ENCODE measurements at places on chromosomes 4 and X.

GRCh38 chr4:81421346-81422218, 50.1 kb downstream of the RASGEF1B start:
- DNase-seq = no peak

DNA sequence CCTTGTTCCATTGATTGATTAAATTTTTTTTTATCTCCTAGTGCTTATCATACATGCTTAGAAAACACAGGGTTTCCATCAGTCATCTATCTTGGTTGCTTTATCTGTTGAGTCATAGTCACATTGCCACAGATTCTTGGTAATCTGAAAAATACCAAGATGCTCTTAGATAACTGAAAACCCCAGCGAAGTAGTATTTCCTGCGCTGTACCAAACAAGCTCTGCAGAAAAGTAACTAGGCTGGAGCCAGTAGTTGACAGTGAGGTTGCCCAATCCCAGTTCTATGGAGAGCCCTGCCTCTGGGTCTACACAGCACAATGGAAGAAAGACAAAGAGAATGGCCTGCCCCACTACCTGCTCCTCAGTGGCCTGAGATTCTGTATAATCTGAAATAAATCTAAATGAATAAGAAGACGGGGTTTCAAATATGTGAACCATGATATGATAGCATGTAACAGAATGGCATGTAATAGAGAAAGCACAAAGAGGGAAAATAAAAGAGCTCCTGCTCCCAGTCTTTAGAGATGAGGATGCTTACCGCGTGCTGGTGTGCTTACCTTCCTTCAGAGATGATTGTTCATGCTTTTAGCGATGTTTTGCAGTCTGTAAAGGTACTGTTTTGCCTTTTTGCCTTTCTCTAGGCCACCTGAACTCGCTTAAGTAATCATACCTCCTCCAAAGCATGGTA, 55.3 kb upstream of the RAPGEF2 start:
- DNase-seq = no peak

DNA sequence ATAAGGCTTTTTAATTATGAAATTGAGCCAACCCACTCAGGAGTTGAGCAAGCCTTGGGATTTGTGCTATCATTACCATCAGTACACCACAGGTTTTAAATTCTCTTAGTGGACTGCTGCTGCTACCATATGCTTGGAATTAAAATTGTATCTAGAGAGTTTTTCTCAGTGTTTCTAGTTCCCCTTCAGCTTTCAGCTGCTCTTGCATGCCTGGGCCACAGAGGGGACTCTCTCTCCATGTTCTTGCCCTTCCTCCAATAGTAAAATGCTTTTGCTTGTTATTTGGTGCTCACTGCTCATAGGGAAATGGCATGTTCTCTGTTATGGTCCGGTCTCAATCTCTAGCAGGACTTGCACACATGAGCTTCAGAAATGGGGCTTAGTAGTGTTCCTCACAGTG, 101.9 kb downstream of the IGSF1 start:
- DNase-seq = no peak

DNA sequence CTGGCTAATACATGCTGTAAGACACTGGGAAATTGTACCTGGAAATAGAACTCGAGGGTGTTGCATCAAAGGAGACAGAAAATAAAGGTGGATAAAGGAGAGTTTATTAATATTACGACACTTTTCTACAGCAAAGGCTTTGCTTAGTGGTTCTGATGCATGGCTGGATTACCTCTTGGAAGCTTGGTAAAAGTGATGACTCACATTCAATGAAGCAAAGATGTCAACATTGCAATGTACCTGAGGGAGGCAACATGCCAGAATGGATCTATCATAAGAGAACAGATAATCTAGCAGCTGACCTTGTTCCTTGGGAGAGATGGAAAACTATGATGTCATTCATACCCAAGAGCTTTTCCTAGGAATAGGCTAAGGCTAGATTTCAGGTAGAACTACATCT, 735.1 kb upstream of the DIAPH2 start:
- DNase-seq = no peak

- no peak for DNase-seq
These were observed 133.9 kb downstream of the EGF start for GRCh38 chr4:110046588-110047049.

DNA sequence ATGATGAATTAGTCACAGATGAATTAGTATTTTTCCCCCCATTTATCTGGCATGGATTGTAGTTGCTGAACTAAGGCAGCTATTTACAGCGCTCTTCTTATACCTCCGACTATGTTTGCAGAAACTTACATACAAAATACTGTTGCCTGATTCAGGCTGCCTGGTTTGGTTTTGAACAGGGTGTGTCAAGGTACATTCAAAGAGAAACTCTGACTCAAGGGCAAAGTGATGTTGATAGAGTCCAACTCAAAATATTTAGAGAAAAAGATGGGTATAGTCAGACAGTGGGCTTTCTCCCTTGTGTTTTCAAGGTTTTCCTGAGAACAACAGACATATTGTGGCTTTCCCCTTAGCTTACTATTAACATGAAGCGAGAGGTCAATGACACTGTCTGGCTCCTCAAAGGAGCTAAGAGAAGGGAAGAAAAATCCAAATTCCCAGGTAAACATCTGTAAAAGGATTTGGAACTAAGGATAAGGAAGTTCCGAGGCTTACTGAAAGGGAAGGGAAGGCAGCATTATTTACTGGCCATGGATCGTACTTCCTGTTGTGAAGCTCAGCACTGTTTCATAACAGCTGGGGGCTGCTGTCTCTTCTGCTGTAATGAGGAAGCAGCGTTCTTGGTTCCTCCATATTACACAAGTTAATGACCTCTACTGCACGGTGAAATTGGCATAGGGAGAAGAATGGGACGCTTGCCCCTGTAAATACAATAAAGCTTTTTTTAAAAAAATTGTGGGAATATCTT, 30.9 kb downstream of the FAM9C start:
- DNase-seq = no peak

- DNase-seq = no peak
These were observed 13.3 kb downstream of the OFD1 start for GRCh38 chrX:13747836-13748235.

GRCh38 chrX:152418025-152418424, 33.1 kb downstream of the GABRA3 start:
- DNase-seq = no peak

DNA sequence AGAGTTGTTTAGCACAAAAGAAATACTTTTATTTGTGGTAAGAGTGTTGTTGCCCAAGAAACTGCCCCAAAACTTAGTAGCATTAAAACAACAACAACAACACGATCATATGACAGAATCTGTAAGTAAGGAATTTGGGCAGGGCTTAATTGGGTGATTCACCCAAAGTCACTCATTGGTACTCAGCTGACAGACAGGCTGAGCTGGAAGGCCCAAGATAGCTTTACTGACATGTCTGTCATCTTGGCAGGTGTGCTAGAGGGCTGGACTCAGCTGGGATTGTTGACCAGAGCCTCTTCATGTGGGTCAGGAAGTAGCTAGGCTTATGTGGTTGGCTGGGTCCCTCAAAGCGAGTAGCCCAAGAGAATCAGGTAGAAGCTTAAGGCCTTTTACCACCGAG, 52.3 kb downstream of the KIAA0232 start:
- no peak for DNase-seq
